ENCODE measurements at places on chromosomes 7 and 10.

DNA sequence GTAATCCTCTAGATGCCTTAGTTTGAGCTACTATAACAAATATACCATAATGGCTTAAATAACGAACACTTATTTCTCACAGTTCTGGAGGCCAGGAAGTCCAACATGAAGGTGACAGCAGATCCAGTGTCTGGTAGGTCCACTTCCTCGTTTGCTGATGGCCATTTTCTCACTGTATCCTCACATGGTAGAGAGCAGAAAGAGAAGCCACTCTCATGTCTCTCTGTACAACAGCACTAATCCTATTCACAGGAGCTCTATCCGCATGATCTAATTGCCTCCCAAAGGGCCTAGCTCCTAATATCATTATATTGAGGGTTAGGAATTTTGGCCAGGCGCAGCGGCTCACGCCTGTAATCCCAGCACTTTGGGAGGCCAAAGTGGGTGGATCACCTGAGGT lies 10.2 kb downstream of the HIBADH start:
- DNase-seq: no peak

- peak; percentile 24 for DNase-seq
Measured at GRCh38 chr10:89217057-89217990, 10.2 kb upstream of the CH25H start.

DNA sequence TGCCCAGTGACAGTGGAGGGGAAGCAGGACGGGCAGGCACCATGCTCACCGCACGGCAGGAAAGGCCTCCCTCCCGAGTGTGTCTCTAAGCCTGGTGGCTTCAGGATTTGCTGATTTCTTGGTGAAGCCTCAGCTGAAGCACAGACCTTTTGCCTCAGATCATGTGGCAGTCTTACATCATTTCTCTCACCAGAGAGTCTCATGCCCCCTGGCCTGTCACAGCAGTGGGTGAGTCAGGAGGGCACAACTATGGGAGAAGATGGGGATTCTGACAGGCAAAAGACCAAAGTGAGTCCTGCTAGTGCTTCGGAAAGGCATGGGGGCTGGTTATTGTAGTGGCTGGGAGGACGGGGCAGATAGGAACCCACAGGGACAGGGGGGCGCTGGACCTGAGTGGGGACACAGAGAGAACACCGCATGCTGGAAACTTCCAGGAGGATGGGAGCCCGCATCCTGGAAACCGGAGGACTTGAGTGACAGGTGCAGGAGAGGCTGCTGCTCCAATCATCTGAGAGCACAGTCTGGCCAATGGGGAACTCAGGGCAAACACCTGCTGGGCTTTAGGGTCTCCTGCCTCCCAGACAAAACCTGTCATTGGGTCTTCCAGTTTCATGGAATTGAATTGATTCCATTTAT lies 166.8 kb downstream of the ADARB2 start:
- DNase-seq: no peak

DNA sequence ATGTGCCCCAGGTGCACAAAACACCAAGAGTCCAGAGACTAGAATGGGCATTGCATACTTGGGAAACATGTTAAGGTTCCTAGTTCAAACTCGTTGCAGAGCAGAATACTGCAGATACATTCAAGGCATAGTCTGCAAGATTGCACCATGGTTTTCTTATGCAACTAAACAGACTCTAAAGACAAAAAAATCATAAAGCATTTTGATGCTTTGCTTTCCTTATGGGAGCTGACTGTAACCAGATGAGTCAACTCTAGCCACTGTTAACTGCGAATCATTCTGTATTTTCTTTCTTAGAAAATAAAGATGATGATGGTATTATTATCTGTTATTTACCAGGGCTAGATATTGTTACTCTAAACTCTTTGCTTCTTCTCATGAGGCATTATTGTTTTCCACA lies 19.7 kb downstream of the TRUB1 start:
- no peak for DNase-seq

DNA sequence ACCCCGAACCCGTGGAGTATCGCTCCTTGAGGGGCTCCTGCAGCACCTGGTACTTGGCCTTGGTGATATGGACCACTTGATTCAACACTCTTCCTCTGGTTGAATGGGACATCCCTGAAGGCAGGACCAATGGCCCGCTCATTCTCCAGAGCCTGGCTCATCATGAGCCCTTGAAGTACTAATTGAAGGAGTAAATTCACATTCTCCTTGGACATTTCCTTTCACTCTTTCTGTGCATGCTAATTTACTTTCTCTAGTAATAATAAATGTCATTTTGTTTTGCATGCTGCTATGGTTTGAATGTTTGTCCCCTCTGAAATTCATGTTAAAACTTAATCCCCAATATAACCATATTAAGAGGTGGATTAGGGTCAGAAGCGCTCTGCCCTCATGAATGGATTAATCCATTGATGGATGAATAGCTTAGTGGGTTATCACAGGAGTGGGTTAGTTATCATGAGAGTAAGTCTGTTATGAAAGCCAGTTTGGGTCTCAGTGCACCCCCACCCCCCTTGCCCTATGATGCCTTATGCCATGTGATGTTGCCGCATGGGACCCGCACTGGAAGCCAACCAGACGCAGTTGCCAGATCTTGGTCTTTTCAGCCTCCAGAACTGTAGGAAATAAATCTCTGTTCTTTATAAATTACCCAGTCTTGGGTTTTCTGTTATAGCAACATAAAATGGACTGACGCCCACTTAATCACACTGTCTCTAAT lies 23.8 kb downstream of the FGFBP3 start:
- DNase-seq: no peak

DNA sequence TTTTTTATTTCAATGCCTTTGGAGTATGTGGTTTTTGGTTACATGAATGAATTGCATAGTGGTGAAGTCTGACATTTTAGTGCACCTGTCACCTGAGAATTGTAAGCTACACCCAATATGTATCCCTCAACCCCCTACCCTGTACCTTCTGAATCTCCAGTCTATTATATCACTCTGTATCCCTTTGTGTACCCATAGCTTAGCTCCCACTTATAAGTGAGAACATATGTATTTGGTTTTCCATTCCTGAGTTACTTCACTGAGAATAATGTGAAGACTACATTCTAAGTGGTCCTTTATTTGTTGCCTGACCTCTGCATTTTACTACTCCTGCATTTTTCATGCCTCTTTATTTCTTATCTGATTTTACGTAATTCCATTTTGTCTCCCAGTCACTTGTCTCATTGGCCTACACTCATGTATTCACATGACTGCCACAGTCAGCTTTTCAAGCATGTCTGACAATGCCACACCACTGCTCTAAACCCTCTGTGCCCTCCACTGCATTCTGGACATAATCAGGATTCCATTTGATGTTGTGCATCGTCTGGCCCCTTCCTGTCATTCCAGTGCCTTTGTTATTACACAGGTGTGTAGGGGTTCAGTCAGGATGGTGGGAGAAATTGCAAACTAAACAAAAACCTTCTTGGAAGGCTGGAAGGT lies 1325.5 kb downstream of the XPNPEP1 start:
- DNase-seq: no peak

DNA sequence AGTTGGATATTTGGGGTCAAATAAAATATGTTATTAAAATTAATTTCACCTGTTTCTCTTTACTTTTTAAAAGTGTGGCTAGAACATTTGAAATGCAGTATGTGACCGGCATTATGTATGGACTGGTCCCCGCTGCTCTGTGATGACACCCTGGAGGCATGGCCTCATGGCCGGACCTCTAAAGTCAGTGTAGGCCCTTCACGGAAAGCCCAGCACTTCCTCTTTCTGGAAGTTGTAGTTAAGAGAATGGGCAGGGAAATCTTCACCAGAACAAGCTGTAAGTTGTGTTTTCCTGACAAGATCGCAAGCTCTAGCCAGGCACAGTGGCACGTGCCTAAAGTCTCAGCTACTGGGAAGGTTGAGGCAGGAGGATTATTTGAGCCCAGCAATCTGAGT lies 38.3 kb upstream of the SRGN start:
- DNase-seq: no peak

- DNase-seq: no peak
Measured at GRCh38 chr7:65962033-65962432, 20.0 kb downstream of the GUSB start.

- no peak for DNase-seq
Measured at GRCh38 chr7:23076772-23077171, 28.8 kb upstream of the KLHL7 start.

GRCh38 chr10:97540669-97541500 lies 31.7 kb upstream of the ANKRD2 start:
- no peak for DNase-seq

GRCh38 chr7:24608504-24608903 lies 35.3 kb downstream of the PALS2 start:
- DNase-seq: no peak

GRCh38 chr10:7015457-7015856 lies 395.4 kb downstream of the SFMBT2 start:
- DNase-seq: no peak

GRCh38 chr10:110305767-110306451 lies 1.2 kb upstream of the SMNDC1 start:
- DNase-seq: peak; percentile 19

DNA sequence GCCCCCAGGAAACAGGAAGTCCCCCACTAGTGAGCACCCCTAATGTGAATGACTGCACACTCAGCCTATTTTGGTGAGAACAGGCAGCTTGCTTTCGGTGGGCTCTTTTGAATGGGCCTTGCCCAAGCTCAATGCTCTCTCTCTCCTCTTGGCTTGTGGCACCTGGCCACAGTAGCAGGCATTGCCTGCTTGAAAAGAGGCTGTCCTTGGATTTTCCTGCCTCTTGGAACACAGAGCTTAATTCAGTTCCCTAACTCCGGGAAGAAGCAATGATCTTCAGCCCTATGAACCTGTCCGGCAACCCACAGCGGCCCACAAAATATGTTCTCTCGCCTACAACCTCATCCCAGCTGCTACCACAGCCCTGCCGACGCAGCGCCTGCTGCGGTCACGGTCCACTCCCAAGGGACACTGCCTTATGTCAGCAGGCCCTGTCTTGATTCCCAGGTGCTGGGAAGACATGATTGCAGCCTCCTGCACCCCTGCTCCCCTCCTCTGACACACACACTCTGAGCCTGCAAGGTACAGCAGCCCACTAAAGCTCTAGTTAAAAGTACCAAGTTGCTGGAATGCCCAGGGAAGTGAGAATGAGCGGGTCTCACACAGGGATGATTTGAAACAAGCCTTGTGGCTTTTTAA lies 715.5 kb upstream of the GALNT17 start:
- no peak for DNase-seq

DNA sequence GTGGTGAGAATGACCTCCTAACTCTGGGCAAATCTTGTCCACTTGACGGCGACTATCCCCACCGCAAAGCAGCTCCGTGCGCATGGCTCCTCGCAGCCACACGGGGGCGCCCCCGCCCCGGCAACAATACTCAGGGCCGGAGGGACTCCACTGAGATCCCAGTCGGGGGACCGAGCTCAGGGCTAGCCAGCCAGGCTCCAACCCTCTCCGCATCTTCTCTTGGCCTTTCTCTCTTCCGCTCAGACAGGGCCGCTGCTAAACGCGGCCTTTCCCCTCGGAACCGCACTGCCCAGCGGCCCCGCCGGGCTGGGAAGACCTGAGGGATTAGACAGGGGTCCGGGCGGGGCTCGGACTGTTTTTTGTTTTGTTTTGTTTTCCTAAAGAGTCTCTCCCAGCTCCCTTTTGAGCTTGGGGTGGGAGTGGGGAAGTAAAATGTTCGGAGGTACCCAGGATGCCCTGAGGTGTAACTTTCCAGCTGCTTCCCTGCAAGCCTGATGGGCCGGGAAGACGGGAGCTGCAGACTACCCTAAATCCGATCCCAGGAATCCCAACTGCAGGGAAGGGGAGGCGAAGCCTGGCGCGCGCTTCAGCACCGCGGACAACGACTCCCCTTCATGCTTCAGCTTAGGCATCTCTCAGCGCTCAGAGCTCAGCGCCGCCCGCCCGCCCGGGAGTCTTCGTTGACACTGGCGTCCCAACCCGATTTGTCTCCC lies 2.7 kb downstream of the KCNIP2 start:
- peak; percentile 47 for DNase-seq

GRCh38 chr10:90872648-90873020 lies 860 bp downstream of the RPP30 start:
- no peak for DNase-seq

DNA sequence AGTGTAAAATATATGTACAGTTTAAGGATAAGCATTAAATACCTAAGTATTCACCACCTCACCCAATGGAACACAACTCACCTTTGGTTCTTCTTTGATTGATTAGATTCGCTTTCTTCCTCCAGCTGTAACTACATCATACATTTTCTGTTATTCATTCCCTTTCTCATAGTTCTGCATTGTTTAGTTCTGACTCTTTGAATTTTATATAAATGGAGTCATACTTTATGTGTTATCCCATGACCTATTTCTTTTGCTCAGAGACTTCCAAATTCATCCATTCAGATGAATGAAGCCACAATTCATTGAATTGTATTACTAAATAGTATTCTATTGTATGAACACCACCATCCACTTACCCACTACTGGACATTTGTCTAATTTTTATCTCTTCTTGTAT lies 12.3 kb downstream of the THNSL1 start:
- DNase-seq: no peak

DNA sequence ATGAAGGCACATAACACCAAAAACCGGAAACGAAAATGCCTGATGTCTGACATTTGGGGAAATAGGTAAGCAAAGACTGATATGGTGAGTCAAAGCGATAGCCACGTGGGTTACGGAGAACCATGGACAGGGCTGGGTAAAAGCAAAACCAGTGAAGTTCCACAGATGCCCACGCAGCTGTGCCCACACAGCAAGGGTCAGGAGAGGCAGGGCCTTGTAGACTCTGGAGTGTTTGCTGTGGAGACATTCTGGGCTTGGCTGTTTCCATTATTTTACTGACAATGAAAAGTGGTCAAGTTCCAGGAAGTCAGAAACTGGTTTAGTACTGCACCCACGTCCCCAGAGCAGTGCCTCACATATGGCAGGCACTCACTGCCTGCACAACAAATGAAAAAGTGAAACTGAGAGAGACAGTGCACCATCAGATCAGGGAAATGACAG lies 148.7 kb downstream of the ZMYND11 start:
- no peak for DNase-seq

Measured in stimulated activated CD8-positive, alpha-beta memory T cell treated with anti-CD3 and anti-CD28 coated beads, Interleukin-7, amount 100 ng/mL, for 4 hours (primary cell).